ENCODE measurements at places on chromosomes 5 and 9.

DNA sequence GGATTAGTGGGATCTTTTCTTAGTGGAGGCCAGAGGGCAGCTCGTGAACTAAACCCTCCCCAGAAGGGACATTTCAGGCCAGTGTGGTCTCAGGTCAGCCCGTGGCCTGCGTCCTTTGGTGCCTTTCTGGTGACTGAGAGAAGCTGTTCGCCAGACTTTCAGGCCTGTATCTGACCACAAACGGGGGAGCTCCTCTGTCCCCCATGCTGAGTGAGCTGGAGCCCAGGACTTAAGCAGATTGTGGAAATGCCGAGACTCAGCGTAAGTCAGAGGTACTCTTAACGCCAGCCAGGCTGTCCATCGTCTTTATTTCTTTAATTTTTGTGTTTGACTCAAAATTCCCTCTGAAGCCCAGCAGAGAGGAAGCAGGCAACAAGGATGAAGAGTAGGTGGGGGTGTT is 54.8 kb upstream of the NCS1 start:
- DNase-seq: no peak

DNA sequence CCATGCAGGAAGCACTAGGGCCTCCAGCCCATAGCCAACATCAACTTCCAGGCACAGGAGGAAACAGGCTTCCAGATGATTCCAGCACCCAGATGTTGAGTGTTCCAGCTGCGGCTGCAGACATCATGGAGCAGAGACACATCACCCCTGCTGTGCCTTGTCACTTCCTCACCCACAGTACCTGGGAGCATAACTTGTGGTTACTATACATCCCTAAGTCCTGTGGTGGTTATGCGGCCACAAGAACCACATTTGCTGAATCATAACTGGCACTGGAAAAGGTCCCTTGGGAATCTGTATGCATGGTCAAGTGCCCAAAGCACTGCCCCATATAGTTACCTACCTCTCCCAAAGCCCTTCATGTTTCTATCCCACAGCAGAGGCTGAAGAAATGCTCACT is 56.6 kb downstream of the WHRN start:
- no peak for DNase-seq

DNA sequence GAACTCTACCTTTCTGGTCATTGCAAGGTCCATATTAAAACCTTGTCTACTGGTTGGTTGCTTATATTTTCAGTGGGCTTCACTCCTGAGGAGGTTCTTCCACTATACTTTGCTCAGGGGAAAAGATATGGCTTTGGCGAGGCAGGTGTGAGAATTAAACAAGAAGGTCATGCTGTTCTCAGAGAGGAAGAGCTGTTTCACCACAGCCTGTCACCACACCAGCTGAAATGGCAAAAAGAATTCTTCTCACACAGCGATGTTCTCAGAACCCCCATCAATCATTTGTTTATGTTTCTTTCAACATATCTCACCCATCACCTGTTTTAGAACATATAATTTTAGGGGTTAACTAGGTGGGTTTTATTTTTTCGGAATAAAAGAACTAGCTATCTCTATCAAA is 38.6 kb downstream of the CAPSL start:
- no peak for DNase-seq

DNA sequence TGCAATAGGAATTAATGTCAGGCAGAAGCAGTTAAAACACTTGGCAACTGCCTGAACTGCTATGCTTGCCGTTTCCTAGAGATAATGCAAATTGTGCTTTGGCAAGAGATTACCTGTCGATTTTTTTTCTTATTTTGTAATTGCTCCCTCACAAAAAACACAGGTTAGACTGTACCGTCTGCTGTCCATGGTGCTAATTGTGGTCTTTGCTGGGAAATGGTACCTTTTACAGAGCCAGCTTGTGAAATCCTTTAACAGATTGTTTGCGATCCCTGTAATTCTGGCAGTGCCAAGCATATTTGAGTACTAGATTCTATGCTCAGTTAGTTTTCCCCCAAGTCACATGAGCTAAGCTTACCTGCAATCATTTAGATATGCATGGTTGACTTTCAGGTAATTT is 2125.8 kb upstream of the WWC1 start:
- DNase-seq: no peak

Measured in adrenal gland (tissue), 19 donors.